Endothelial cell (in vitro differentiated cells): ENCODE measurements at places on chromosomes 16 and 17. TPM values are rescaled to one million over a fixed set of nuclear protein-coding genes. Genes with fewer than 3 reads are reported as not detected.

DNA sequence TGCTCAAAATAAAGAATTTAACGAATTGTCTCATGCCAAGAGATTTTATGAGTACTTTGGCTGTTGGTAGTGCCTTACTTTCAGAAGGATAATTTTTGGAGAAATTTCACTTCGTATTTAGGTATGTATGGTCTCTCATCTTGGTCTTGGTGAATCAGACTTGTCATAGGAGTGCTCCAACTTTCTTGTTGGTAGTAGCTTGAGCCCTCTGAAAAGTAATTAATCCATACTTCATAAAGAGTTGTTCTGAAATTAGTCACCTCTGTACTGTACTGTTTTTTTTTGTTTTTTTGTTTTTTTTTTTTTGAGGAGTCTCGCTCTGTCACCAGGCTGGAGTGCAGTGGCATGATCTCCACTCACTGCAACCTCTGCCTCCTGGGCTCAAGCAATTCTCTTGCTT is 11.6 kb downstream of the ZNRF1 start:
- DNase-seq, result no peak

GRCh38 chr17:47850373-47850691 is 631 bp downstream of the SP6 start:
- no peak for DNase-seq

- no peak for DNase-seq
Measured at GRCh38 chr16:83711069-83711468, 96.7 kb upstream of the HSBP1 start.

DNA sequence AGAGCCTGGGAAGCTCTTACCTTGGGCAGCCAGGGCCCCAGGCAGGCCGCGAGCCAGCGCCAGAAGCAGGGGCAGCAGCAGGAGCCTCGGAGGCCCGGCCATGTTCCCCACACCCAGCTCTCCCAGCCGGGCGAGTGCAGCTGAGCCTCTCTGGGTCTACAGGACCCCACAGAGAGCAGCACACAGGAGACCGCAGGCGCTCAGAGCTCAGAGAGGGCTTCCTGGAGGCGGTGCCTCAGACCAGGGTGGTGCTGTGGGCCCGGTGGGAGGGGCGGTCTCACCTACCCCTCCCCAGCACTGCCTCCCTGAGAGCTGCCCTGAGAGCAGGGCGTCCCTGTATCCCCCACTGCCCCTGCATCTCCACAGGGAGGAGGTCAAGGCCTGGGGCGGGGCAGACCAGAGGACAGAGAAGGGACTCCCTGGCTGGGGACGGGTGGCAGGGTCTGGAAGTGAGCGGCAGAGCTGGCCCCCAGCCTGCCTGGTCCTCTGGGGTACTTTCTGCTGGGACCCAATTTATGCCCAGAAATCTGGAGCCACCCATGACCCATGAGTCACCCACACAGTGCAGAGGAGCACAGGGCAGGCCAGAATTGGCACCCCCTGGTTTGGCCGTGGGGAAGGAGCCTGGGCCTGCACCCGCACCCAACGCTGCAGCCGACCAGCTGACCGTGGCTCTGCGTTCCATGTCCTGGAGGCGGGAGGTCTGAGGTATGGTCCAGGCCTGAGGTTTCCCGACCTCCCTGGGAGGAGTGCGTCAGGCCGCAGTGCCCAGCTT is at the start of gene CD7:
CD7 (minus strand) TSS at position 215 of the 775 bp plus-strand sequence; CDS start at position 102, 113 bp downstream.
- DNase-seq, result no peak

GRCh38 chr17:9101356-9101755 is 80.0 kb downstream of the NTN1 start:
- DNase-seq, result no peak

DNA sequence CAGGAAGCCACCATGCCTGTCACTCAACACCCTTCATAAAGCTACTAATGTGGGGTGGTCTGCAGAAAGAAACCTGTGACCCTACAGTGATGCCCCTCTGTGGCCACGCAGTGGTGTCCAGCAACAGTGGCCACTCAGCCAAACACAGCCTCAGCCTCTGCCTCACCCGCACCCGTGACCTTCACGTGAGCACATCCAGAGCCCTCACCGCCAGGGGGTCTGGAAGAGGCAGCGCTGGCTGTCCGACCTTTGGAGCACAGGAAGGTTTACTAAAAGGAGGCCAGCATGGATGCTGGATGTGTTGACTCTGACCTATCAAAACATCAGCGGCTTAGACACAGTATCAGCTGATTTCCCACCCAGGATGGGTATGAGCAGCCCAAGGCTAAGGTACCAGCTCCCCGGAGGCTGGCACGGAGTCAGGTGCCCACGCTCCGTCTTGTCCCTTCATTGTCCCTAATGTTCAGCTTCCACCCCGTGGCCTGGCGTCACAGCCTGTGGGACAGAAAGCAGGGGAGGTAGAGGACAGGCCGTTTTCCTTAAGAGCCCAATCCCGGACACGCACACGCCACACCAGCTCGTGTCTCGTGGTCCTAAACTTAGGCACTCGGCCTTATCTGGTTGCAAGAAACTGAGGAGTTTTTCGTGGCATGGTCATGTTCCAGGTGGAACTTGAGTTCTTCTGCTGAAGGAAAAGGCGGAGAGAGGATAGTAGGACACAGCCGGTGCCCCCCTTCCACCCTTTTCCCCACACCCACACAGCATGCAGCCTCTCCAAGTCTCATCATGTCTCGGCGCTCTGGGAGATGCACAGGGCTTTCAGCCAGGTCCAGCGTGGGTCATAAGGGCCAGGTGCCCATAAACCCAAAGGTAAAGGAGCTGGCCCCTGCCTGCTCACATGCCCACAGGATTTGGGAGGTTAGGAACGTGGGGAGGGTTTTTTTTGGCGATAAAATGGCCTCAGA is 49.7 kb upstream of the ENDOV start:
- no peak for DNase-seq

- no peak for DNase-seq
Measured at GRCh38 chr16:58212824-58213655, 15.1 kb upstream of the CSNK2A2 start.

- DNase-seq, result no peak
Measured at GRCh38 chr17:29571883-29572681, 3.6 kb downstream of the TP53I13 start.

- DNase-seq, result no peak
Measured at GRCh38 chr16:80936410-80936809, 70.3 kb downstream of the CMC2 start.

DNA sequence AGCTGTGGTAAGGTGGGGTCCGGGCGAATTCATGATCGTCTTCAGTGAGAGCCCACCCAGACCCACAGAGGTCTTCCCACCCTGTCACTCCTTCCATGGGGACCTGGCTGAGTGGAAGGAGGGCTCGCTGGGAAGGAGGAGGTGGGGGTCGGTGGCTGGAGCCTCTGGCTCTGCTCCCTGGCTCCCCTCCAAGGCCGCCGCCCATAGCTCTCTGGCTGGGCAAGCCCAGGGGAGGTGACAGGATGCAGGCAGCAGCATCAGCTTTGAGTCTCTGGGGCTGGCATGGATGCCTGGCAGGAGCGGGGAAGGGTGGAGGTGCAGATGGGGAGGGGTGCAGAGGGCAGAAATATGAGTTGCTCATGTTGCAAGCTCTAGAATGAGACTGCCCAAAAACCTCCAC is 147.0 kb downstream of the ENGASE start:
- DNase-seq, result no peak

GRCh38 chr17:30219833-30220232 is 15.7 kb downstream of the SLC6A4 start:
- DNase-seq, result no peak

- no peak for DNase-seq
Measured at GRCh38 chr17:12979826-12980500, 37.9 kb downstream of the ELAC2 start.

DNA sequence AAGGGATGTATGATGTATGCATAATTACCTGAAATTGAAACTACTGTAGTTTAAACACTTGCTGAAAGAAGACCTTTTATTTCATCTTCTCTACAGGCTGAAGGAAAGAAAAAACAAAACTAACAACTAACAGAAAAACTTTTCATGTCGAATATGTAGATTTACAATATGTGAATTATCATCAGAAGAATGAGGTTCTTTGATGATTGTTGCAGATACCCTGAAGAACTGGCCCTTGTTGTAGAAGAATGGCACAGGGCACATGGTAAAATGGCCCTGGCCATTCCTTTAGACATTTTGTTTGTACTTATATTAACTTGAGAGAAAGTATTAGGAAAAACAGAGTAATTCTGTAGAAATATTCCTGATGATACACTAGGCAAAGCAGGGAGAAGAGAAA is 443.8 kb downstream of the MAF start:
- no peak for DNase-seq

DNA sequence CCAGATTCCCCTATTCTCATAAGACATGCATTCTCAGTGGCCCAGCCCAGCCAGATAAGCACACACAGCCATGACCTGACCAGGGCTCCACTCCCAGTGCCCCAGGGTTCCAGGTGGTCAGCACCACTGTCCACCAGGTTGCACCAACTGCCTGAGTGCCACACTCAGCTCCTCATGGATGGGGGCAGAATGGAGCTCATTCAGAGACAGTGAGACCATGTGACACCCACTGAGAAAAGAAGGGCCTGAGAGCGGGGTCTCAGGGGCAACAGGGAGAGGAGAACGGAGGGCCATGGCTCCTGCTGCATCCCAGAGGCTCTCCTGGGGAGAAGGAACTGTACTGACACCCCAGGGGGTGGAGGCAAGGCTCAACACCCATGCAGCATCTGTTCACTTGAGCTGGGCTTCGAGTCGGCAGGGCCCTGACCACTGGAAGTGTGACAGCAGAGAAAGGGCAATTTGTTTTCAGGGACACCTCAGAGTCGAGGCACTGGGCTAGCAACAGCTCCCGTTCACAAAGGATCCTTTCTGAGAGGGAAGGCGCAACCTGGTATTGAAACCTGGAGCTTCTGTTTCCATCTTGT is 18.7 kb upstream of the SLC38A8 start:
- DNase-seq, result no peak

- DNase-seq, result no peak
Measured at GRCh38 chr17:36066365-36066985, 2.4 kb downstream of the CCL18 start.

DNA sequence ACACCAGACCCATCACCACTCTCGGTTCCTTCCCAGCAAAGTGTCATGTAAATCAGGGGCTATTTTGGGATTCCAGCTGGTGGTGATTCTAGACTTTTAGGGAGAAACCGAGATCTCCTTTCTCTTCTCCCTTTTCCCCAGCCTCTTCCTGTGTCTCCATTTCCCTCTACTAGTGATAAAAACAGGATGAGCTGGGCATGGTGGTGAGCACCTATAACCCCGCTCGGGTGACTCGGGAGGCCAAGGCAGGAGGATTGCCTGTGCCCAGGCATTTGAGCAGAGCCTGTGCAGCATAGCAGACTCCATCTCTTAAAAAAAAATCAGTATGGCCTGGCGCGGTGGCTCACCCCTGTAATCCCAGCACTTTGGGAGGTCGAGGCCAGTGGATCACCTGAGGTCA is 6.1 kb downstream of the TBX21 start:
- DNase-seq, result no peak

Gene CCL11
- total RNA-seq, result not detected

Gene CNP
- 82.1 TPM for total RNA-seq

Gene STRADA
- 51.8 TPM for total RNA-seq

Gene TRPV3
- not detected for total RNA-seq

Gene XYLT1
- total RNA-seq, result 11.1 TPM

Gene GUCY2D
- total RNA-seq, result not detected

Gene SGCA
- total RNA-seq, result not detected

Gene HCRT
- not detected for total RNA-seq

Gene ST6GALNAC1
- total RNA-seq, result 0.77 TPM

Gene NSRP1
- total RNA-seq, result 20.2 TPM

Gene HSD3B7
- 5.3 TPM for total RNA-seq

Gene KRTAP2-3
- total RNA-seq, result not detected

Gene FSCN2
- 1.5 TPM for total RNA-seq

Gene DLX4
- 0.36 TPM for total RNA-seq

Gene PLA2G10
- total RNA-seq, result 0.28 TPM

Gene MCRIP2
- total RNA-seq, result 2.9 TPM

Gene IRX5
- total RNA-seq, result 2.6 TPM

Gene DNAAF8
- 0.18 TPM for total RNA-seq

Gene EPOP
- total RNA-seq, result 1.3 TPM
